ENCODE measurements at places on chromosomes 1 and 21. TPM values are rescaled to one million over a fixed set of nuclear protein-coding genes. Genes with fewer than 3 reads are reported as not detected.
A peak's percentile ranks its signal among the peaks of the same experiment; 100 is the strongest.

The CA6 gene
- not detected for total RNA-seq

DNA sequence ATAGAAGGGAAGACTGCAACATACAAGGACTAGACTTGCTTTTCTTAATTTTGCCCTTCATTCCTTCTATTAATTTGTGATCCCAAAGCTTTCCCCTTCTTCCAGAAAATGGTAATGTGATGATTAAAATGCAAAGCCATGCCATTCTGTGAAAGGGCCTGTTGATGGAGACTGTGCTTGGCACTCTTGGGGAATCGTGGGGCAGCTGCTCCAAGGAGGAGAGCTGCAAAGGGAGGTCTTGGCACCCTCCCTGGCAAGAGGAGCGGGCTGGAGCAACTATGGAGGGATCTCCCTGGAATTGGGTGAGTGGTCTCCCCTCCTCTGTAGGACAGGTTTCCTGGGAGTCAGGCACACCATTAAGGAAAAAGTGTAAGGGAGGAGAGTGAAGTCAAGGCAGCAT is 16.6 kb downstream of the CACNA1S start:
- ATAC-seq: no peak

- no peak for ATAC-seq
Observed at GRCh38 chr1:119366424-119366823, 2.2 kb upstream of the HAO2 start.

DNA sequence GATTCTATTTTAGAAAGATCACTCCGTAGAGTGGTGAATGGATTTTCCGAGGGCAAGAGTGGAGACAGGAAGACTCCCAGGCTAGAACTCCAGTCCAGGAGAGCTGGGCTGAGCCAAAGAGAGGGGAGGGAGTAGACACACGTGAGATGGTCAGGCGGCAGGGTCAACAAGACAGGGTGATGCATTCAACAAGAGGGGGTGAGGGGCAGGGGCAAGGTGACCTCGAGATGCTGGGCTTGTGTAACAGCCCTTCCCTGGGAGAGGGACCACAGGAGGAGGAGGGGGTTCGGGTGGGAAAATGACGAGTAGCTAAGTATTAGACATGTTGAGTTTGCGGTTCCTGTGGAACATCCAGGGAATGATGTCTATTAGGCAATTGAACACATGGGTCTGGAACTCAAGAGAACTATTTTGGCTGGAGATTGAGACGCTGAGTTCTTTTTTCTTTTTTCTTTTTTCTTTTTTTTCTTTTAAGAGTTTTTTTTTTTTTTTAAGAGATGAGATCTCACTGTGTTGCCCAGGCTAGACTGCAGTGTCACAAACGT is 13.3 kb downstream of the RSPO1 start:
- ATAC-seq: no peak

GRCh38 chr1:193113258-193113991 is 8.2 kb upstream of the GLRX2 start:
- no peak for ATAC-seq

DNA sequence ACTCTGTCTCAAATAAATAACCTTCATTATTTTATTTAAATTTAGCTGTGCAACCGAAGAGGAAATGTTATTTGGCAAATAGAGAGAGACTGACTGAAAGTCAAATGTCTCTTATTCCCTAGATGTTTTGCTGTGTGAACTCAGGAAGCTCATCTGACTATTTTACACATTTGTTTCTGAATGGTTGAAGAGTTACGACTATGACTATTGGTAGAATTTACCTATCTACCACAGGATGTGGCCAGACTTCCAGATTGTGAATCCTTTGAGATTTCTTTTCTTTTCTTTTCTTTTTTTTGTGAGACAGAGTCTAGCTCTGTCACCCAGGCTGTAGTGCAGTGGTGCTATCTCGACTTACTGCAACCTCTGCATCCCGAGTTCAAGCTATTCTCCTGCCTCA is 5.3 kb upstream of the SDE2 start:
- ATAC-seq: no peak

DNA sequence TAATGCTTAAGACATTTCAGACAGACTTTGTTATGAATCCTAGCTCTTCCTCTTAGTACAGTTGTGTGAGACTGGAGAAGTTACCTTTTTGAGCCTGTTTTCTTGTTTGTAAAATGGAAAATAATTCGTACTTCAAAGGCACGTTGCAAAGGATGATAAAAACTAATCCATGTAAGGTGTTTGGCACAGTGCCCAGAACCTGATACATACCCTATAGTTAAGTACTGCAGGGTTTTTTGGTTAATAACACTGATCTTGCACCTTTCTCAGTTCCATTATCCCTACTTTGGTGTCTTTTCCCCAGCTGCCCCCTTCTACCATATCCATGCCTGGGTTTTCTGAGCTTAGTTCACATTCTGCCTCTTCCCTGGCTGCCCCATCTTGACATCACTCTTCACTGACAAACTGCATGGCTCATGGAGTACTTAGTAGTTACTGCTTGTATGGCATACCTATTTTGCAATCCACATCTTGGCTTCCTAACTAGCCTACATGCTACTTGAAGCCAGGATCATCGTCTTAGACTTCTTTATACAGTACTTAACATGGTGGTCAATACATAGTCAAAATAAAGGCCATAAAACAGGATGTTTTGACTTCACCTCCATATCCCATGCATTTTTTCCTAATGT is 10.1 kb downstream of the CCDC185 start:
- ATAC-seq: peak; percentile 44

The AGBL4 gene
- total RNA-seq: not detected

GRCh38 chr1:185486346-185486745 is 169.3 kb upstream of the IVNS1ABP start:
- no peak for ATAC-seq
